ENCODE measurements at places on chromosomes 4 and X.

DNA sequence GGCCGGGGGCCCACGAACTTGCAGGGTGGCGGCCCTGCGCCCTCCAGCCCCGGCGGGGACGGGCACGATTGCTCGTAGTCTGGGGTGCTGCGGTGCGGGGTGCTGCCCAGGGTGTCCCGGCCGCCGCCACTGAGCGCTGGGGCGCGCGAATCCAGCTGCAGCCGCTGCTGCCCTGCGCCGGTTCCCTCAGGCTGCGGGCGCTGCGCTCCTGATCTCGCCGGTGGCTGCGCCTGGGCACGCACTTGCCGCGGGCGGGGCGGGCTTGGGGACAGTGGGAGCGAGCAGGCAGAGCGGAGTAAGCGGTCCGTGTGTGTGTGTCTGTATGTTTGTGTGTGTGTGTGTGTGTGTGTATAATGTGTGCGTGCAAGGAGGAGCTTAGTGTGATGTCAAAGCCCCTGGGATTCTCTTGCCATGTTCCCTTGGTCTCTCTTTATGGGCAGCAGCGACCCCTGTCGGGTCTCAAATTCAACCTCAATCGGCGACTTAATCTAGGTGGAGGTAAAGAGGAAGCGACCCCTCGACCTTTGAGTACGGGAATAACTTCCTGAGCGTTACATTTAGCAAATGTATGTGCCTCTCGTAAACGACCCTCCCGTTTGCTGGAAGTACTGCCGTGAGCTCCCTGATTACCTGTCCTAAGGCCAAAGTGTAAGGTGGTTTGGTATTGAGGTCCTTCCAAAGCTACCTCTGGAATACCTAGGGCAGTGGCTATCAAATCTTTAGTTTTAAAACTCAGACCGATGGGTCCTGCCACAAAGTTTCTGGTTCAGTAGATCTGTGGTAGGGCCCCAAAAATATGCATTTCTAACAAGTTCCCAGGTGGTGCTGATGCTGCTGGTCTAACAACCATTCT, at the start of gene RNF150:
RNF150 (minus strand) TSS at position 324 of the 853 bp plus-strand sequence.
- peak; percentile 76 for DNase-seq

- no peak for DNase-seq
These were observed 23.6 kb upstream of the VAMP7 start for GRCh38 chrX:155857561-155857960.

DNA sequence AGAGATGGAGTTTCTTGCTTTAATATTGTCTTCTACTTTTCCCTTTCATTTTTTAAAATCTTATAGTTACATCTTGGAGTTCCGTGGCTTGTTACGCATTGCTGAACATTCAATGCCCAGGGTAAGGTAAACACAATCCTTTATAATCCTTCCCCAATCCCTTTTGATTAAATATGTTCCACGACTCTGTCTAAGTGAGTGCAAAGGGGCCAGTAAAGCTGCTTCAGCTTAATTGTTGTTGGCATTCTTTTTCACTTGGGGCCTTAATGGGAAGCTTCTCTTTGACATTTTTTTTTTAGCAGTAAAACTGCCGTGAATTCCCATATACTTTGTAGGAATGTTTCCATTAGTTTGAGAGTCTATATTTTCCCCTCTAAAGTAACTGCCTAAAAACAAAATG, 1028.1 kb downstream of the C4orf33 start:
- no peak for DNase-seq

GRCh38 chrX:151796576-151796975, 62.0 kb downstream of the CNGA2 start:
- no peak for DNase-seq

- DNase-seq = no peak
These were observed 82.9 kb downstream of the OR13H1 start for GRCh38 chrX:131626681-131627296.

DNA sequence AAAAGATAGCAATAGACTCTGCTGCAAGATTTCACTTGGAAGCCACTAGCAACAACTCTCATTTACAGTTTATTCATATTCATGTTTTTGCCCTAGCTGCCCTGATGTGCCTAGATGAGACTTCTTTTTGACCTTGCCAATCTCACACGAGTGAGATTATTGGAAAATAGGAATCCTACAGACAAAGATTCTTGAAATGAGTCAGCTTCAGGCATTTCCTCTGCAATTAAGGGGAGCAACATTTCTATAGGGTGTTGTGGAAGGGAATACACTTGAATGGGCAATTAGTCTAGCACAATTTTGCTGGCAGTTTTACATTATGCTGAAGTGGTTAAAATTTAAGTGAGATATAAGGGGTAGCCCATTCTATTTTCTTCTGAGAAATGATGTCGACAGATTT, 217.0 kb upstream of the FAT4 start:
- no peak for DNase-seq

- DNase-seq = no peak
These were observed 106.3 kb downstream of the C4orf51 start for GRCh38 chr4:145786261-145786660.

DNA sequence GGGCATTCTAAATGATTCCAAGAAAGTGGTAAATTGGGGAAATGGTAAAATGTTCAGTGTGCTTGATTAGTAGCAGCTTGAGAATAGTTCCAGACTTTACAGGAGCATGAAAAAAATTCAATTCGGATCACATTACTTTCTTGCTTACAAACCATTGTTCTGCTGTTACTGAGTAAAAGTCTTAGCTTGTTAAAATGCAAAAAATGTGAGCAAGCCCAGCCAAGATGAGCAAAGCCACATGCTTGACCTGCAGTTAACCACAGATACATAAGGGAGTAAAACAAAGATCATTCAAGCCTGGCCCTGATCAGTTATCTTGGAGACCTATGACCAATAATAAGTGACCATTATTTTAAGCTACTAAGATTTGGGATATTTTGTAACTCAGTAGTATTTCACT, 562.9 kb upstream of the MAGEB2 start:
- DNase-seq = peak; percentile 35

- no peak for DNase-seq
These were observed 17.4 kb downstream of the MFAP3L start for GRCh38 chr4:170008801-170009200.

GRCh38 chrX:30875957-30876356, 13.1 kb downstream of the TAB3 start:
- peak; percentile 32 for DNase-seq

- no peak for DNase-seq
These were observed 110.4 kb upstream of the RXFP1 start for GRCh38 chr4:158411269-158411668.

DNA sequence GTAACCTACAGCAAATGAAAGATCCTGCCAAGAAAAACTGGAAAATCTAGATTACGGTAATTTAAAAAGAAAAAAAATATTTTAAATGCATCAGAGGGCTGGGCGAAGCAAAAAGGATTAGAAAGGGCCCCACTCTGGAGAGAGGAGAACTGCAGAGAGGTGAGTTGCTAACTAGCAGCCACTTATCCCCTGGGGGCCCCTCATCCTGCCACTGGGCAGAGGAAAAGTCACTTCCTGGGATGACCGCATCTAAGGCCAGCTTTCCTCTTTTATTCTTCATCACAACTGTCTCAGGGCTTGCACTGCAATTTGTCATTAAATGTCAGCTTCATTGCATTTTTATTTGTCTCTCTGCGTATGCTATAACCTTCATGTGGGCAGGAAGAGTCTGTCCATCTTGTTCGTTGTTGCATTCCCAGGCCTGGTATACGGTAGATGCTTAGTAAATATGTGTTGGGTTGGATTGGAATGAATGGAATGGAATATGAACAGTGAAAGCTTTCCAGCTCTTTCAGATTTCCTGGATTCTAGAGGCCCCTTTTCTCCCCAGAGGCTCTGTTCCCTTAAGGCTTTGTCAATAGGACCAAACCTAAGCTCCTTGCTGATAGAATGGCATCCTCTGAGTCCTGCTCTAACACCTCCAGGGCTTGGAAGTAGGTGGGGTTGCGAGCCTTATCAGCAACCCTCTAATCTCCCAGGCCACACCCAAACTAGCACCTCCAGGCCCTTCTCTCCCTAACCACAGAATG, 58.9 kb downstream of the TLR10 start:
- DNase-seq = no peak

DNA sequence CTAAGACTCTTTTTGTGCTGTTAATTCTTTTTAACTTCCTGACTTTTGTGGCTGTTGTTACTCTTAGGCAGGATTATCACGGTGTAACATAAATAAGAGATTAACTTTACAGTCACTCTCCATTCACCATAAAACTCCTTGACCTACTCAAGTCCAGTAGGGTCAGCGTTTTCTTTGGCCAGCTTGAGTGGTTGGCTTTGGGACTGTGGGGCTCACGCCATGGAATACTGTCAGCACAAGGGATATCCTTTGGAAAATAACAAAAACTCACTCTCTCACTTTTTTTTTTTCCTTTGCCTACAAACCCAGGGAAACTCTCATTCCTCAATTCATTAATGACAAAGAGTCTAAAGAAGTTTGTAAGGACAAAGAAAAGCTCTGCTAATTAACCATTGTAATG, 89.4 kb upstream of the TLL1 start:
- DNase-seq = no peak

GRCh38 chr4:41389356-41389755, 132.6 kb downstream of the UCHL1 start:
- no peak for DNase-seq

GRCh38 chr4:80592950-80593349, 257.4 kb downstream of the CFAP299 start:
- DNase-seq = no peak

DNA sequence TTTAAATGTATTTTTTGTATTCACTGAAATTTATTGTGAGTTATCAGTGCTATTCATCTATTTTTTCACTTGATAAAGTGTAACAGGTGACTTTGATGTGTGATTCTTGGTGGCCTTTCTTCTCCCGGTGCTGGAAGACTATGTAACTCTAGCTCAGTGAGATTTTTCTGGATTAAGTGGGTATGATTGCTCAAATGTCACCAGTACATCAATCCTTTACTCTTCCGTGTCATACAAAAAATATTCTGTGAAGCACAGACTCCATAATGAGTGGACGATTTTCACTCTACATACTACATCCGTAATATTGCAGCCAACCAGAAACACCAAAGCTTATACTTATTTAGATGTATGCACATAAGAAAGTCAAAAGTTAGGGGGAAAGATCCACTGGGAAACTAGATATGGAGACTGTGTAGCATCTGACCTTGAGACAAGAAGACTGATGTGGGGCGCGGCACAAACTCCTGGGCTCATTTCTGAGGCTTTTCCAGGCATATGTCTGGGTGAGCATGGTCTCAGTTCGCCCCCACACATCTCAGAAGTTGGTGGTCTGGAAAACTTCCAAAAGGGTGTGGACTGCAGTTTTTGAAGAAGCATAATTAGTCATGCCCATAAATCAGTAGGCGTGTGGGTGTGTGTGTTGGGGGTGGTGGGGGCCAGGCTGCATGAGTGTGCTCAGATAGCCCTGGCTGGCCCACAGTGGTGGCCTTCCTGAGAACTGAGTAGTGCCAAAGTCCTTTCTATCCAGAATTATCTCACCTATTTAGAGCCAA, 53.9 kb upstream of the TENM3 start:
- DNase-seq = peak; percentile 88

GRCh38 chr4:39348371-39349315, 17.5 kb downstream of the RFC1 start:
- no peak for DNase-seq

GRCh38 chr4:145921231-145921630, 17.4 kb downstream of the ZNF827 start:
- DNase-seq = no peak

- DNase-seq = no peak
These were observed 133.9 kb downstream of the AFAP1 start for GRCh38 chr4:7805533-7806337.

GRCh38 chrX:21666679-21667078, 8.5 kb upstream of the KLHL34 start:
- DNase-seq = no peak

Measured in GM04504 (cell line).